ENCODE measurements at places on chromosomes 5 and 9.

DNA sequence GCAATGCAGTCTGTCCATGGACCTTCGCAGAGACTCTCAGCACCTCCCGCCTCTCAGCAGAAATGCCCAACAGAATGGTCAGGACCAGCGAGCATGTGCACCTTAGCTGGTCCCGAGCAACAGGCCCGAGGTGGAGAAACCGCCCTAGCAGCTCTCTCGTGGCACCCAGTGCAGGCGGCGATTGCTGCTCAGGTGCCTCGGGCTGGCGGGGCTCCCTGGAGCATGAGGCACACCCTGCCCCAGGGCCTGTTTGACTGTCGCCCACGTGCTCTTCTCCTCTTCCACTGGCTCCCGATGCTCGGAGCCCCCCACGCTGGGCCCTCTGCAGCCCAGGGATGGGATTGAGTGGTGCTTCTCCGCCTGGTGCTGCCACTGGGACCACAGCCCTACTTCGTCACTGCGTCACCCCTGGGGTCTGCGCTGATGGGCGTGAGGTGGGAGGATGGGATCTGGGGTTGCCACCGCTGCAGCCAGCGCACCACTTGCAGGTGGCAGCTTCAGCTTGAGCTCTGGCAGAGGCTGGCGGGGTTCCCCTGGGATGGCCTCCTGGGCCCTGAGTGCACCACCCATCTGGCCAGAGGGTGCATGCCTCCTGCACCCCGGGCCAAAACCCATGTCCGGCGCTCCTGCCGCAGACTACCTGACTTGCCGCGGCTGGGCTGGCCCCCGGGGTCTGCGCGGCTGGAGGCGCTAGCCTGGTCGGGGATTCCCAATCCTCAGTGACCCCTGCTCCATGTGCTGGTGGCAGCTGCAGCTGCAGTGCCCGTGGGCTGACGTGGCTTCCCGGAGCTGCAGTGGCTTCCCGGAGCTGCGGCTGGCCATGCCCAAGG is 244.2 kb downstream of the FOXD4L6 start:
- no peak for DNase-seq

DNA sequence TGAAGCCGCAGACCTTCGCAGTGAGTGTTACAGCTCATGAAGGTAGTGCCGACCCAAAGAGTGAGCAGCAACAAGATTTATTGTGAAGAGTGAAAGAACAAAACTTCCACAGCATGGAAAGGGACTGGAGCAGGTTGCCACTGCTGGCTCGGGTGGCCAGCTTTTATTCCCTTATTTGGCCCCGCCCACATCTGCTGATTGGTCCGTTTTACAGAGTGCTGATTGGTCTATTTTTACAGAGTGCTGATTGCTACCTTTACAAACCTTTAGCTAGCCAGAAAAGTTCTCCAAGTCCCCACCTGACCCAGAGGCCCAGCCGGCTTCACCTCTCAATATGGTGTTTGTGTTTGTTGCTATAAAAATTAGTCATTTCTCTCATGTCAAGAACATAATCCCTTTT is 49.7 kb downstream of the RECK start:
- no peak for DNase-seq

DNA sequence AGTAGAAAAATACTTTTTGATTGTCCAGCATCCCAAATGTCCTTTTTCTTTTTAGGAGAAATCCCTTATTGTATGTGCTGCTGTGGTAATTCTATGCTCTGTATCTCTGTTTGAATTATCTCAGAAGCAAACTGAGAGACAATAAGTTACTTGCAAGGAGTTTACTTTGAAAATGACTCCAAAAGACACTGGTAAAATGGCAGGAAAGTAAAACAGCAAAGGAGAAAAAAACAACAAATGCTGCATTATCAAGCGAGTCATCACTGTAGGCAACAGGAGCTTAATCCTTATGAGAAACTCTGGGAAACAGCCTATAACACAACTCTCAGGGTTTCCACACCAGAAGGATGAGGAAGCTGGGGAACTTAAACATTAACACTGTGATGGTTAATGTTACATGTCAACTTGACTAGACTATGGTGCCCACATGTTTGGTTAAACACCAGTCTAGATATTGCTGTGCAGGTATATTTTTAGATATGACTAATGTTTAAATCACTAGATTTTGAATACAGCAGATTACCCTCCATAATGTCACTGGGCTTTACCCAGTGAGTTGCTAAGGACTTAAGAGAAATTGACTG is 92.6 kb upstream of the GAS1 start:
- DNase-seq, result no peak

GRCh38 chr9:70030156-70030555 is 13.5 kb upstream of the MAMDC2 start:
- DNase-seq, result no peak

GRCh38 chr9:129506892-129507291 is 114.0 kb downstream of the C9orf50 start:
- no peak for DNase-seq

DNA sequence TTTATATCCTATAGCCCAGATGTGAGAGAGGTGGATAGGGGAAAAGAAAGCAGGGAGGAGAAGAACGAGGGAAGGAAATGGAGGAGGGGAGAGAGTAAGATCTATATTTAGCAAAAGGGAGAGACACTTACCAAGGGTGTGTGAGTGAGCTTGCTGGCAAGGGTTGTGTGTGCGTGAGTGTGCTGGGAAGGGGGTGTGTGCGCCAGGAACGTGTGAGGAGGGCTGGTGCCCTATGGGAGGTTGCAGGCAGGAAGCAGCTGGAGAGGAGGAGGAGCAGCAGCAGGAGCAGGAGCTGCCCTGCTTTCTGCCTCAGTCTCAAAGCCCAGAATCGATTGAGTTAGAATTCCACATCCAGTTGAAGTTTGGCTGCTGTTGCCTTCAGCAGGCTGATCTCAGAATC is 148.3 kb upstream of the RUSC2 start:
- peak; percentile 81 for DNase-seq

- no peak for DNase-seq
Measured at GRCh38 chr5:149682532-149683075, 47.5 kb upstream of the PPARGC1B start.

DNA sequence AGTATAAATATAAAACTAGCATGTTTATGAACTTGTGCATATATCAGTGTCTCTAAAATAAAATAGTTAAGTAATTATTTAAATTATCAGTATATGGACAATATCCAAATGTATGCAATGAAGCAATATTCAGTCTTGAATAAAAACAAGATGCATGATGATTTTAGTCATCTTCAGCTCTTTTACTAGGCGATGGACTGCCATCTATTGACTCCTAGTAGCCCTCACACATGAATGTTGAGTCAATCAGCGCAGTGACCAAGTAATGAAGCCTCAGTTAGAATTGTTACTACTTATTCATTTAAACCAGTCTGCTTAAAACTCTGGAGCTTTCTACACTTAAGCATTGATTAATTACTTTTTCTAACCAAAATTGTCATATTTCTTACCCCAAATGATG is 92.9 kb upstream of the GRHPR start:
- DNase-seq, result no peak

DNA sequence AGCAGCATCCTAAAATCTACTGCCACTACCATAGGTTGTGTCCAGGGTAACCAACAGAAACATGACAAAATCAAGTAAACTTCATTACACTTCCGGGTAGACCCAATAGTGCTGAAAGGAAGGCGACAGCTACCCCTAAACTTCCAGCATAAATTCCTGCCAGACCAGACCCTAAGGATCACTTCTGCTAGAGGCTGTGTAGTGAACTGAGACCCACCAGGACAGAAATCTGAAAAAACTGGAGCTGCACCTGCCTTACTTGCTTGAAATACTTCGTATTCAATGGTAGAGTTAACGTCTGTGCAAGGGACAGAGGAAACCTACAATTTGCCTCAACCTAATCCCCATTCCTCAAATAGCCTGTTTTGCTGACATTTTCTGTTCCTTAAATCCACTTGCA is 1.0 kb upstream of the SECISBP2 start:
- DNase-seq, result no peak

DNA sequence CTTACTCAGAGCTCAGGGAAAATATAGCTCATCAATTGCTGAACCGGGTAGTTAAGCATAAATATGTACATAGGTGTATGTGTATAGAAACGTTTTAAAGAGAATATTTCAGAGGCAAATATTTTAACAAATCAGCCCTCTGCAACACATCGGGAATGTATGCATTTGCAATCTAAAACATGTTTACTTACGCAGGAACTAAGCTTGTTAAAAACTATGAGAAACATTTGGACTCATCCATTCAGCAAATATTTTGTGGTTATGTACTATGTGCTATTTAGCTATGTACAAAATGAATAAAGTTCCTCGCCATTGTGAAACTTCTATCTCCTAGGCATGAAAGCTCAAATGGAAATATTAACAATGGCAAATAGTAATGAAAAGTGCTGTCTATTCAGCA is 469.9 kb downstream of the ARHGEF28 start:
- DNase-seq, result no peak

DNA sequence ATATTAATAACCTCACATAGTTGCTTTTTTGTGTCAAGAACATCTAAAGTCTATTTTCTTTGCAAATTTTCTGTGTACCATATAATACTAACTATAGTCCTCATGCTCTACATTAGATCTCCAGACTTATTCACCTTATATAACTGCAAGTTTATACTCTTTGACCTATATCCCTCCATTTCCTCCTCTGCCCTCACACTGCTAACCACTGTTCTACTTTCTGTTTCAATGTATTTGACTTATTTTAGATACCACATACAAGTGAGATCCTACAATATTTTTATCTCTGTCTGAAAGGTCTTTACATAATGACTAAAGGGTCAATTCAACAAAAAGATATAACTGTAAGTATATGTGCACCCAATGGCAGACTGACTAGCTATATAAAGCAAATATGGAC is 789.7 kb upstream of the ZNF608 start:
- DNase-seq, result no peak

DNA sequence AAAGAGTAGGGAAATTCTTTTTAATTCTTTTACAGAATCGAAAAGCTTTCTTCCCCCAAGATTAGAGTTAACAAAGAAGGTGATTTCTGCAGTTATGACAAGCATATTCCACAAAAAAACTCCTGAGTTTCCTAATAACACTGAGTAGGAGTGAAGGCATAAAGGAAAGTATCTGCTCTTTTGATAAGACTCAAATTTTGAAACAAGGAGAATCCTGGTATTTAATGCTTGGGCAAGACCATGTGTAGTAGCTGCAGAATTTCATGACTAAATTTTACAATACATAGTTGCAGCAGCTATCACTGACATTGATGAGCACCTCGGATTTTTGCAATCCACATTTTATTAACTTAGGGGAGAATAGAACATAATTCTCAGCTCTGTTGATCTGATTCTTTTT is 92.6 kb downstream of the MARCHF3 start:
- DNase-seq, result no peak

- no peak for DNase-seq
Measured at GRCh38 chr5:2910401-2911175, 159.1 kb upstream of the IRX2 start.

- DNase-seq, result no peak
Measured at GRCh38 chr5:177097016-177097985, 10.6 kb downstream of the FGFR4 start.

- no peak for DNase-seq
Measured at GRCh38 chr9:131288217-131288616, 1.3 kb upstream of the PLPP7 start.

DNA sequence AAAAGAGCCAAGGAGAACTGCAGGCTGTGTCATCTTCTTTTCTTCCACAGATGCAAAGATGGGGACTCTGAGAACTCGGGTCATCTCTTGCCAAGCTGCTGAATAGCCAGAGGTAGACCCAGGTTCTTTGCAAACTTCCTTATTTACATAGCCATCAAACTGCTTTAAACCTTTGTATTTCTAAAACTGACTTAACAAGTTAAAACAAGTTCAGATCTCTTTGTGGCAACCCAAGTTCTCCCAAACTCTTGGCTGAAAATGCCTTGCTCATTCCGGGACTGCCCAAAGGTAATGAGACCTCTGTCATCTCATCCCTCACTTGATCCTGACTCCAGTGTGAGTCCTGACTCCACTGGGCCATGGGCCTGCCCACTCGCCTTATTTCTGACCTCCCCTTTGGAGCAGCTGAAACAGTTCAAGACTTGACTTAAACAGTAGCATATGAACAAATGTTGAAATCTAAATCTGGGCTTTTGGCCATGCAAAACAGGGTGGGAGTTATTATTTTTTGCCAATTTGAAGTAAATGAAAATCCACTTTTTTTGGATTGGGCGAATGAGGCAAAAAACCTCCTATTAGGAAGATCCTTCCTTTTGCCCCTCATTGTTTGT is 50.6 kb downstream of the FBXL7 start:
- no peak for DNase-seq

DNA sequence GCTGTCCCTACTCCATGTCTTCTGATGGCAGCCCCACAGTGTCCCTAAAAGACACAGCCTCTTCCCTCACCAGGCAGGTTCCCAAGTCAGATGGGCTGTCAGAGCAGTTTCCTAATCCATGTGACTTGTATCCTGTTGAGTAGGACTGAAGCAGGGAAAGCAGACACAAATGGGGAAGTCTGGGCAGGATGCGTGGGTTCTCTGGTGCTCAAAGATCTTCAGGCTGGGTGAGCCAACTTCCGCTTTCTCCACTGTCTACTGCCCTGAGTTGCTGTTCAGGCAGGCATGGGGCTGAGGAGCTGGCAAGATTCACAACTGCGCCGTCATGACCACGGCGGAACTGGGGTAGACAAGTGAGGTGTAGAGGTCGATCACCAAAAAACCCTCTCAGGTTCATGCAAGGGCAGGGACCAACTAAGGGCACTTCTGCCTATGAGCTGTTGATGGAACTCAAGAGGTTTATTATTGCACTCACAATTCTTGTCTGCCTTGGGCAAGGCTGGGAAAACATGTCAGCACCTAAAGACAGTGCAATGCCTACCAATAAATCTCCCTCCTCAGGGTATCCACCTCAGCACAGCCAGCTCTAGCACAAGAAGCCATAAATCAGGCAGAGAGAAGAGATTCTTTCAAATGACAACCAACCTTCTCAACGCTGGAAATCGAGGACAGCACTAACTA is 83.4 kb downstream of the RAPGEF1 start:
- DNase-seq, result no peak

DNA sequence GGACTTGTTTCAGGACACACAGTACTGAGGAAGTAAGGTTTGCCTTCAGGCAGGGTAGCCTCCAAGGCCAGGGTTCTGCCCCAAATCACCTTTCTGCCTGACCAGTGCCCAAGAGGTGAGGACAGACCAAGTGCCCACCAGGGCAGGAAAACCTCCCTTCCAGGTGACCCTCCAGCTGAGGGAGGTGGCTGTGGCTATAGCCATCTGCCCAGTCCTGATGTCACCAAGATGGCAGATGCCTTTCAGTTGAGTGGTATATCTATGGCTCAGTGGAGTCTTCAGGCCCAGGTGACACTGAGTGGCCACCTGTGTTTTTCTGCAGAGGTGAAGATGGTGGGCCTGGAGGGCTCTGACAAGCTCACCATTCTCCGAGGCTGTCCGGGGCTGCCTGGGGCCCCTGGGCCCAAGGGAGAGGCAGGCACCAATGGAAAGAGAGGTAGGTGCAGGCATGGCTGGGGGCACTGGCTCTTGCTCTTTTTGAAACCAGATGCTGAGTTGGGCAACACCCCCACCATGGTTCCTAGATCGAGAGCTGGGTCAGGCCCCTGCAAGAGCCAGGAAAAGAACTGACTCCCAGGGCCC is 1.7 kb downstream of the FCN2 start:
- DNase-seq, result no peak

- DNase-seq, result no peak
Measured at GRCh38 chr5:935510-936084, 42.9 kb downstream of the TRIP13 start.

Measured in left hindlimb (tissue), 1 donor.